ENCODE measurements at places on chromosomes 1 and 21.

DNA sequence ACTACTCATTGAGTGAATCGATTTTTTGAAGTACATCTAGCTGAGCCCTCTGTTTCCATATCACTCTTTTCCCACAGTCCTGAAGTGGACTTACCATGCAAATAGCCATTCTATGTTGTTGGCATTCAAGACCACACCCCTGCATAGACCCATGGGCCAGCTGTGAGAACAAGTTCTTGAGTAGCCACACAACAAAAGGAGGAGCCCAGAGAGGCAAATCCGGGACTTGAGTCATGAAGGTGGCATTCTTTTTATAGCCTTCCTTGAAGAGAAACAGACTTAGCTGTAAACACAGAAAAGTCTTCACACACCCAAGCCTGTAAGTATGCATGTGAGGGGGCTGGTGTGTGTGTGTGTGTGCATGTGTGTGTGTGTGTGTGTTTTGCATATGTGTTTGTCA, 13.8 kb upstream of the SPRR5 start:
- DNase-seq, result no peak

DNA sequence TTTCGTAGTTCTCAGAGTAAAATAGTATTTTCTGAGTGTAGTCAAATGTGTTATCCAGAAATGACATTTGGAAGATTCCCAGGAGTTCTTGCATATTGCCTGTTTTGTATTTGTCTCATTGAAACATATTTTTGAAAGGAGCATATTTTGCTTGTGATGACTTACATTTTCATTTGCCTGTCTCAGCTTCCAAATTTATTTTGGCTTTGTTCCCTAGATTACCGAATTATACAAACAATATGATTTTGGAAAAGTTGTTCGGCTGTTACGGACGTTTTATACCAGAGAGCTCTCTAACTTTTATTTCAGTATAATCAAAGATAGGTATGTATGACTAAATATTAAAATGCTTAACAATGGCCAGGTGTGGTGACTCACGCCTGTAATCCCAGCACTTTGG, 46.0 kb downstream of the IARS2 start:
- no peak for DNase-seq

DNA sequence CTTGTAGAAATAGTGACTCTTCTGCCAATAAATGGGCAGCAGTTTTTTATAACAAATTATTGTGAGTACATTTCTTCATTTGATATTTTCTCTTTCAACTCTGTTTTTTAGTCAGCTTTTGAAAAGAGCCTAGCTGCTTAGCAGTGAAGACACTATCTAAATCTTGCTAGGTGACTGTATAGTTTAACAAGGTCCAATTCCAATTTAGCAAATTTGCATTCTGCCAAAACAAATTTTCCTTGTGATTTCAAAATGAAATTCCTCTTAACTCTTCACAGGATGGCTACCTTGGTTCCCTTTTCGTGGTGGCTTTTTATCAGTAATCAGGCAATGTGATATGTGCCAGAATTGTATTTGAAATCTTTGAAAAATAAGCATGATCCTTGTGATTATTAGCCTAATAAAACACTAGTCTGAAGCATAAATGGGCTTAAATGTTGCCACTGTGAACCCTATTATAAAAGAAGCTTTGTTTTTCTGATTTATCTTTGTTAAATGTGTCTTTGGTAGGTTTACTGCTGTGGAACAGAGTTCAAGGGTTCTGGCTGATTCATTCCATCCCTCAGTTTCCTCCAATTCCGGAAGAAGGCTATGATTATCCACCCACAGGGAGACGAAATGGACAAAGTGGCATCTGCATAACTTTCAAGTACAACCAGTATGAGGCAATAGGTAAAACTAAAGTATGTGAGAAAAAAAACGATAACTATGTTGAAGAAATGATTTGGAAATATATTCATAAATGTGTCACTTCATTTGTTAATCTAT, 12.2 kb downstream of the DNASE2B start:
- no peak for DNase-seq

DNA sequence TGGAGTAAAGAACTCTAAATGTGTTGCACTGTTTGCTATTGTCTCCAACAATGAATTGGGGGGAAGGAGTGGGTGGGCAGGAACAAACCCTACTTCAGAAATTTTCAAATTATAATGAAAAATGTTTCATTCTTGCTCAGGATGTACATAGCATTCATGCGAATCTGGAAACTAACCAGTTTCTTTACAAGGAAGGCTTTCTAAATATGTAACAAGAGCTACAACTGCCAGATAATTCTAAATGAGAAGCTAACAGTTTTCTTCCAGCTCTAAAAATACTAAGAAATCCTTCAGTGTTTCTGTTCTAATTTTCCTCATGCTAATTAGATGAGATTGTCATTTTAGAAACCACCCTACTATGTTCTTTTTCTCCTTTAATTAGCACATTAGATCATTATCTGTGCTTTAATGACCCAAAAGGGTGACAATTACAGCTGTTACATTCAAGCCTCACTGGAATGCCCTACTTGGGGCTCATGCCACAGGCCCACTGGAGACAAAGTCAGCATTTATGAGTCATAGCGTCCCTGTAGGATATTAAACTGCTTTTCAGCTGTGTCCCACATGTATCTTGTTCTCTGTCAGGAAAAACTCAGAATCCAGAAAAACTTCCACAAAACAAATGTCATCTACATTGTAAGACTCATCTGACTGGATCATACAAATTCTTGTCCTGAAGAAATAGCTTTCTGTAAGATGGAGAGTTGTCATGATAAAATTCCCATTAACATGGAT, 804.6 kb upstream of the CXADR start:
- DNase-seq, result no peak

DNA sequence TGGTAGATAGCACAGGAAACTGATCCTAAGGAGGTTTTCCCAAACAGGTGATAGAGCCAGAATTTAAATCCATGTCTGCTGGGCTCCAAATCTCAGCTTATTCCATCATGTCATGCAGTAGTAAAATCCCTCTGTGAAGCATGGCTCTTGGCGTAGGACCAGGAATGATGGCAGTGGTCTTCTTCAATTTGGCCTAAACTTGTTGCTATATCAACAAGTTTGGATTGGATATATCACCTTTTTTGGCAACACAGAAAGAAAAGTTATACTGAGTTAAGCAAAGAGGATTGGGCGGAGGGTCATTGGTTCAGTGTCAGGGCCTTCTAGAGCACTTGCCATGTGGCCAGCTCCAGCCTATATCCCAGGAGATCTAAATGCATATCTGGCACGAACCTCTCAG, 52.2 kb downstream of the FGGY start:
- no peak for DNase-seq

DNA sequence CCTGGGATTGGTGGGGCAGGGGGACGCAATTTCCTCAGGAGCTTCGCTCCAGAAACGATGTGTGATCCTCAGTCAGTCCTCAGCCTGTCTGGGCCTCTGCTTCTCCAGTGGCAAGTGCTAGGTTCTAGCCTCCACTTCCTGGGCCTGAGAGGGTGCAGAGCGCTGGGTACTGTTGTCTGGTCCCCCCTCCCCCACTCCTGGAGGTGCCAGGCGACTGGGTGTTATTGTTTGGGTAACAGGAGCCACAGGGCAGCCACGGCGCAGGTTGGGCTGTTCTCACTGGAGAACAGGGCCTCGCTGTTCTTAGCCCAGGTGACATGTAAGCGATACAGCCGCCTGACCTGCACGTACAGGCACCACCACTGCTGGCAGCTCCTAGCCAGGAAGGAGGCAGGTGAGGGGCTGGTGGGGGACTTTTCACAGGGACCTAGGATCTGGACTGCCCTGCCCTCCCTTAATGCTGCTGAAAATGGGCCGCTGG, 2.1 kb downstream of the RPS6KA1 start:
- no peak for DNase-seq

DNA sequence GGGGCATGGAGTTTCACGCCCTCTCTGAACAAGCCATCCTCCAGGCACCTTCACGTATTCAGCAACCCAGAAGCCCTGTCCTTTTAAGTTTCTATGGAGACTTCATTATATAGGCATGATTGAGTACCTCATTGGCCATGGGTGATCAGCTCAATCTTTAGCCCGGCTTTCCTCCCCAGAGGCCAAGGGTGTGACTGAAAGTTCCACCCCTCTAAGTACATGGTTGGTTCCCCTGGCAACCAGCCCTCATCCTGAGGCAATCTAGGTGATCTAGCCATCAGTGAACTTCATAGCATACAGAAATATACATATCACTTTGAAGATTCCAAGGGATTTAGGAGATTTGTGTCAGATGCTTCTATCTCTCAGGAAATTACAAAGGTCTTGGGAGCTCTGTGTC, 21.3 kb upstream of the DHX9 start:
- no peak for DNase-seq

DNA sequence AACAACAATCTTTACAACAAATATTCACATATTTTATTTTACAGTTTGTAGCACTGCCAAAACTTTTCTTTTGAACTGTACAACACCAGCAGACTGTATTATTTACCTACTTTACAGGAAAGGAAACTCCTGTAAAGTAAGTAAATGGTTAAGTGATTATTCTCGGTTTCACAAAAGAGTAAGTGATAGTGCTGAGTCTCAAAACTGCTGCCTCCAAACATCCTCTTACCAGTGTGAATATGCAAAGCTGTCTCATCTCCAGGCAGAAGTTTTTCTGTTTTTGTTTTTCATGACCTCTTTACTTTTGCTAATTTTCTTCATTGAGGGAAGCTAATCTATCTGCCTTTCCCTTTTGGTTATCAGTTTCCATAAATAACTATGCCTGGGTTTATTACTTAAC, 286.7 kb downstream of the SRGAP2C start:
- DNase-seq, result no peak

GRCh38 chr1:165902565-165902964, 75.2 kb downstream of the UCK2 start:
- no peak for DNase-seq

Data from CD4-positive, alpha-beta T cell treated with Interleukin-6 at 100 ng/mL for 8 hours (primary cell).